ENCODE measurements at places on chromosomes 5 and 9.

- no peak for DNase-seq
Measured at GRCh38 chr9:93963969-93964368, 8.8 kb upstream of the BARX1 start.

DNA sequence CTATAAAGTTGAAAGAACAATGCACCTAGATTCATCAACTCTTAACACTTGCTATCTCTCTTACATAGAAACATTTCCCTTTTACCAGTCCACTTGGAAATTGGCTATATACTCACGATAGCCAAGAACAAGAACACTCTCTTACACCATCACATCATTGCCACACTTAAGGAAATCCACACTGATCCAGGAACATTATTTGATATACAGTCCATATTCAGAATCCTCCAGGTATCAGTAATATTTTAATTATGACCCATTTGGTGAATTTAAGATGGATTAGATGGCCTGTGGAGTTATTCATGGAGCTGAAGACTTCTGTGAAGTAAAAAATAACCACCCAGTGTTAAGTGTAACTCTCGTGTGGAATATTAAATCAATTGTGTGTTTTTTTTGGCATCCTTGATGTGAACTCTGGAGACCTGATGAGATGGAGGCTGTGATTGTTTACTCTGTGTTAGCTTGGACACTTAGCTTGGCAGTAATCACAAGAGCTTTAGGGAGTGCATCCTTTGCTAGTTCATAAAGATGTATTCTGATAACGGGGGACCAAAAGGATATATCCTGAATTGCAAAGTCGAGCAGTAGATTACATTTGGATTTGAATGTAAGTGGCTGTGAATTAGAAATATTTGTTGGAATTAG lies 52.0 kb upstream of the ABL1 start:
- no peak for DNase-seq

- DNase-seq: no peak
Measured at GRCh38 chr9:92730897-92731296, 33.7 kb downstream of the BICD2 start.

GRCh38 chr5:164600274-164600673 lies 1094.9 kb downstream of the MAT2B start:
- no peak for DNase-seq

DNA sequence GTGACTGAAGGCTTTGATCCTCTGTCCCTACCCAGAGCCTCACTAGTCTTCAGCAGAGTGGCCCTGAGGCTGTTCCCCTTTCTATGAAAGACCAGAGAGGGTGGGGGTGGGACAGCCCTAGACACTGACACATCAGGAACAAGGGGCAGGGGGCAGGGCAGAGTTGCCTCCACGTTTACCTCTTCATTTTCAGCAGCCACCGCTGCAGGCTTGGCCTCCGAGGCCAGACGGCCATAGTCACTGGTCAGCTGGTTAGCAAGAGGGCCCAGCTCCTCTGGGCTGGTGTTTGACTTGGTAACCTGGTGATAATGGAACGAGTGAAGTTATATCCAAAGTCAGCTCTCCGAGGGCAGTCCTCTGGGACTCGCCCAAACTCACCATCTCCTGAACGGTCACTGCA lies 15.6 kb upstream of the TPM2 start:
- DNase-seq: no peak

DNA sequence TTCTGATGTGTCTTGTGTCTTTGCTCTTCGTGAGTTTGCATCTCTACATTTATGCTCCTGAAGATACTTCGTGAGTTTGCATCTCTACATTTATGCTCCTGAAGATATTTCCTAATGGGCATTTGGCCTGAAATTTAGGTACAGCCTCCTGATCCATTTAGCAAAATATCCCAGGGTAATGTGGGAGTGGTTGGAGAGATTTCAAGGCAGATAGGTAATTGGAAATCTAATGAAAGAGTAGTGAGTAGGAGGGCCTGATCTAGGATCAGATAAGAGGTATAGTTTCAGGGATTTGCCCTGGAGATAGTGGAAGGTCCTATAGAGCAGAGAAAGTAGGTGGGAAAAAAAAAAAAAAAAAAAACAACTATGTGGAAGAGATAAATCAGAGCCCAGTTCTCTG lies 14.6 kb upstream of the SNX2 start:
- DNase-seq: no peak

DNA sequence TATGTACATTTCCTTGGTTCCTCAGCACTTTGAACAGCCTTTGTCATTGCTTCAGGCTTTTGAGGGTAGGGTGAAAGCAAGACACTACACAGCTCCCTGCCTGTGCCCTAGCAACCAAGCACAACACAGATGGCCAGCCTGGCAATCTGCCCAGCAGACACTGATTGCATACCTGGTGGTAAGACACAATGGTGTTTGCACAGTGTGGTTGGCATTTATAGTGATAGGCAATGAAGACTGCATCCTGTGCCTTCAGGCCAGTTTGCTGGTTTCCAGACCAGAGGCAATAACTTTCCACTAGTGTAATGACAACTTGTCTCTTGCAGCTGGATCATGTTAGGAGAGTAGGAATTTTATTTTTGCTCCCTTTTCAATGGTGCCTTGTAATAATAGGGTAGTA lies 144.5 kb upstream of the TNC start:
- DNase-seq: no peak

DNA sequence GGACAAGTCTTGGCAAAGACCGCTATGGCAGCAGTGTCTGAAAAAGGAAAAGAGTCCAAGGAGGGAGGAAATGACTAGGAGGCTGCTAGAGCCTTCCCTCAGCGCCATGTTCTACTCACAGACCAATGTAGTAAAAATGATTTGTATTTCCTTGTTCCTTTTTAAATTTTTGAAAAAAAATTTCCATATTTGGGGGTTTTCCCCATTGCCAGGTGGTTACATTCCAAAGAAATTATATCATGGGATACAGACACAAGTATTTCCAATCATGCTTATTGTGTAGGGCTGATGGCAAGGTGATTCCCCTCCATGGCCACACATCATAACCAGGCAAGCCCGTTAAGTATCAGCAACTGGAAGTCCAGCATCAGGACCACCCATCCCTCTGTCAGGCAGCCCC lies 138.2 kb downstream of the PIP5K1B start:
- DNase-seq: no peak

DNA sequence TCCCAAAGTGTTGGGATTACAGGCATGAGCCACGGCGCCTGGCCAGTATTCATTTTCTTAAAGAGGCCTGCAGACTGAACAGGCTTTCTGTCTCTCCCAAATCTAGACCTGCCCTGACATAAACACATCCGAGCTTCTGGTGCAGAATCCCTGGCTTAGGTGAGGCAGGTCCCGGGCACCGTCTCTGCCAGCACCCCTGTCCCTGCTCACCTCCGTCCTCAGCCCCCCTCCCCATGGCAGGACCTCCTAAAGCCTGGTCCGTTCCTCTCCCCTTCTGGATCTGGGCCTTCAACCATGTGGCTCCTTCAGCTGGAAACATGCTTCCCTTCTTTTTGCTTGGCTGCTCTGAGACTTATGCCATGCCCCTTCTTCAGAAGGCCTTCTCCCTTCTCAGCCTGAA lies 22.7 kb upstream of the RXRA start:
- DNase-seq: no peak

- no peak for DNase-seq
Measured at GRCh38 chr9:2743937-2744529, 26.7 kb downstream of the KCNV2 start.

DNA sequence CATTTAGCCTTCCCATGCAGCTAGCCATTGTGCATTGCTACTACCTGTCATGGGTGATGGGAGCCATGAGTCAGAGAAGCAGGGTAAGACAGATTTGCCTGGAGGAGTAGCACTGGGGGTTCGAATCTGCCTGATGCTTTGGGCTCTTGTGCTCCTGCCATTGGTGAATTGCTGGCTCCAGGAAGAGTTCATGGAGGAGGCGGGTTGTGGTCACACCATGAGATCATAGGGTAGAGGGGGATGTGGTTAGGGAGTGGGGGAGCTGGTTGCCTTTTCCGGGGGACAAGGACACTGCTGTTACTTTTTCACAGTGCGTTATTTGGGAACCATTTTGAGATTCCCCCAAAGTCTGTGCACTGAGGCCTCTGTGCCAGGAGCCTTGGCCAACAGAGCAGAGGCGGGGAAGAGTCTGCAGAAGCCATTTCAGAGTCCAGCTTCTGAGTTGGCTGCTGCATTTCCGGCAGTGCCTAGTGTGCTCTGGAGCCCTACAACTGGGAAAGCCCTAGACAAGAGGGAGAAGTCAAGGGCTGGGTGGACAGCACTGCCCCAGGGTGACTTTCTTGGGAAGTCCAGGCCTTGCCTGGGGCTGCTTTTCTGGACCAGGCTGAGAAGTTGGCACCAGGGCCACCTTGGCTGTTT lies 6.2 kb downstream of the ANGPTL2 start:
- DNase-seq: no peak

- DNase-seq: no peak
Measured at GRCh38 chr5:79886456-79886855, 104.6 kb downstream of the MTX3 start.

GRCh38 chr5:92635001-92635461 lies 946.0 kb downstream of the NR2F1-AS1 start:
- DNase-seq: no peak

DNA sequence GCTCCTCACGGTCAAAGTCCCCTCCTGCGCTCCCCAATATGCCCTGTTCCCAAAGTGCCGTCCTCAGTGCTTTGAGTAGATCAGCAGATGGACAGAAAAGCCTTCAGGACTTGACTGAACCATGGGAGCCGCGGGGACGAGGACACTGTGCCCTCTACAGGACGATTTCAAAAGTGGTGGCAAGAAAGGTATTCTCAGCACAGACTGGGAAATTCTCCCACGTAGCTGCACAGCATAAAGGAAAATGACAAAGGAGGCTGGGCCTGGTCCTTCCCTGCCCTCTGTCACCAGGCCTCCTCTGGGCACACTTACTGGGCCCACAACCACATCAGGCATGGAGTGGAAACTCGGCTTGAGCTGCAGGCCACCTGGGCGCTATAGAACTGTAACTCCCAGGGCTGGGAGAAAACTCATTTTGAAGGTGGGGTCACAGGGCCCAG lies 16.7 kb upstream of the MTMR12 start:
- DNase-seq: peak; percentile 27

DNA sequence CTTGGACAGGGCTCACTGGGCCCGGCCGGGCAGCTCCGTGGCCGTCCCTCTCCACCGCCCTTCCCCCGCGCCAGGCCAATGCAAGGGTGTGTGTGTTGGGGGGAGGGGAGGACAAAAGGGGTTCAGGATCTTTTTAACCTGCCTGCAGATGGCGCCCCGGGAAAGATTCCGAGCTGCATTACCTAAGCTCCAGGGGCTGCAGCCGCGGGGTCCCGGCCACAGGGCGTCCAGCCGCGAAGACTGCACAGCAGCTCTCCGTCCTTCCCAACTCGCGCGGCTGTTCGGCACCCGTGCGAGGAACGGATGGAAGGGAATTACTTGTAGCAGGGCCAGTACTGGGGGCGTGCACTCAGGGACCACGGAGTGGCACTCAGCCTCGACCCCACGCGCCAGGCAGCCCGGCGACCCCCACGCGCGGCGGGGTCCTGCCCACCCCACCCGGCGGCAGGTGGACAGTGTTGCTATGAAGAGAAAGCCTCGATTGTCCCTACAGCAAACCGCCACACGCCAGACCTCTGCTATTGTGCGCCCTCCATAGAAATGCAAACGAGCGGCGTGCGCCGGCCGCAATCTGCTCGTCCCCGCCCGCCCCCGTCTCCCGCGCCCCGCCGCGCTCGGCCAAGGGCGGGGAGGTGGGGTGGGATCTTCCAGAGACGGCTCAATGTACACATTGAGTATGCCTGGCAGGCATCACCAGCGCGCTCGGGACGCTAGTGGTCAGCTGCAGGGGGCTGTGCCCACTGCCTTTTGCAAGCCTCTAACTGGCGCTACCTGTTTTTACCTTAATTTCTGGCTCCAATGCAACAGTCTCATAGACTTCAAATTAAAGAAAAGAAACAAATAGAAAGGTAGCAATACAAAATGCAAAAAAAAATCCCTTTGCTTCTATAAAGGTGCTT lies 796 bp upstream of the GADD45G start:
- DNase-seq: no peak

DNA sequence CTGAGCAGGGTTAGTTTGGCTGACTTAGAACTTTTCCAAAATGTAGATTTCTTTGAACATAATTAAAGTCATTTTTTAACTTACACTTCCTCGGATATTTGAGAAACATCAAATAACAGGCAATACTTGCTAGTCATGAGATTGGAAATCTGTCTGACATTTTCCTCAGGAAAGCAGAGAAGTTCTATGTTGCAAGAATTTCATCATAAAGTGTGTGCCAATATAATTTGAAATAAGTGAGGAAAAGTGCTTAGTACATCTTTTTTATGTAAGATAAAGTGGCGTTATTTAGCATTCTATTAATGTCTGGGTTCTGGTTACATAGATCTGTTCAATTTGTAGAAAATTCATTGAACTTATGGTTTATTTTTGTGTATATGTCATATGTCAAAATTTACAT lies 48.7 kb upstream of the C5orf47 start:
- no peak for DNase-seq

GRCh38 chr9:135588371-135588770 lies 26.8 kb downstream of the PAEP start:
- no peak for DNase-seq

- DNase-seq: no peak
Measured at GRCh38 chr5:143588933-143589662, 185.6 kb upstream of the NR3C1 start.

GRCh38 chr9:136856079-136856476 lies 3.9 kb downstream of the MAMDC4 start:
- DNase-seq: no peak

- DNase-seq: no peak
Measured at GRCh38 chr5:143741421-143741820, 70.5 kb upstream of the HMHB1 start.

DNA sequence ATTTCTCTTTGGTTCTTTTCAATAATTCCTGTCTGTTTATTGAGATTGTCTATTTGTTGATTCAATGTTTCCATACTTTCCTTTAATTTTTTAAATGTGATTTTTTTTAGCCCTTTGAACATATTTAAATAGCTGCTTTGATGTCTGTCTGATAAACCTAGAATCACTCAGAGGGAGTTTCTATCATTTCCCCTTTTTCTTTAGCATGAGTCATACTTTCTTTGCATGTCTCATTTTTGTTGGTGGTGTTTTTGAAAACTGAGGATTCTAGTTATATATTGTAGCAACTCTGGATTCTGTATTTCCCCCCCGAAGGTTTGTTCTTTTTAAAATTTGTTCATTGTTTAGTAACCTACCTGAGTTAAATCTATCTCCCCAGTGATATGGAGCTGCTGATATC lies 24.2 kb upstream of the ZNF618 start:
- DNase-seq: no peak

- no peak for DNase-seq
Measured at GRCh38 chr9:136346157-136346481, 17.4 kb downstream of the DNLZ start.

GRCh38 chr9:686321-686813 lies 155.1 kb upstream of the DMRT1 start:
- DNase-seq: no peak

DNA sequence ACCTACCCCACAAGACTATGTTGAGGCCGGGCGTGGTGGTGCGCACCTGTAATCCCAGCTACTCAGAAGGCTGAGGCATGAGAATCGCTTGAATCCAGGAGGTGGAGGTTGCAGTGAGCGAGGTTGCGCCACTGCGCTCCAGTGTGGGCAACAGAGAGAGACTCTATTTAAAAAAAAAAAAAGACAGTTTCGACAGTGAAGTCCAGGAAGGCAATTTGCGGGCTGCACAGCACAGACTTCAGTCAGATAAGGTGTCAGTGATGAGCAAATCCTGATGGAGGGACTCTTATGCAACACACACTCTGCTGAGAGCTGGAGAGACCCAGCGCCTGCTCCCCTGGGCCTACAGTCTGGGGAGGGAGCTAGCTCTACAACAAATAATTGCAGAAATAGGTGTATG lies 14.2 kb downstream of the CCNJL start:
- no peak for DNase-seq

GRCh38 chr5:178831049-178831448 lies 28.7 kb upstream of the ZNF354B start:
- no peak for DNase-seq

Data from stimulated activated CD4-positive, alpha-beta T cell treated with anti-CD3 and anti-CD28 coated beads, TNF-alpha, amount 100 ng/mL, for 1 hour (primary cell).